Fibroblast of mammary gland (primary cell): ENCODE measurements at places on chromosomes 2 and 18.

GRCh38 chr2:7053650-7054265, 136.5 kb downstream of the RNF144A start:
- no peak for DNase-seq

DNA sequence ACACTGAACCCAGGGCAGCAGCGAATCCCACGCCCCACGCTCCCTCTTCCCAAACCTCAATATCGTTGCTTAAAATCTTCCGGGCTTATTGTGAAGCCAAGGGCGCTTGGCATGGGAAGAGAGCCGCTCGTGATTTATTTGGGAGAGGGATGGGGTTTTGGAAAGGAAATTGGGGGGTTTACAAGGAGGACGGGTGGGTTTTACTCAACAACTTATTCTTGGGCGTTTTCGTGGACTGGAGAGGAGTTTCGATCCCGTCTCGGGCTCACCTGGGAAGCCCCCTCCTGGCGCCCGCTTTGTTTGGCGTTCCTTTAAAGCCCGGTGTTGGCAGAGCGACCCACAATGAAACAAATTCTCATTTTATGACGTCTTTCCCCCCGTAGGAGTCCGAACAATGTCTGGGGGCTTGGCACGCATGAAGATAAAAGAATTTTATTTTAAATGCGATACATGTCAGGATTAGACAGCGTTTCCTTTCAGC, 135.3 kb downstream of the INSIG2 start:
- DNase-seq: no peak

DNA sequence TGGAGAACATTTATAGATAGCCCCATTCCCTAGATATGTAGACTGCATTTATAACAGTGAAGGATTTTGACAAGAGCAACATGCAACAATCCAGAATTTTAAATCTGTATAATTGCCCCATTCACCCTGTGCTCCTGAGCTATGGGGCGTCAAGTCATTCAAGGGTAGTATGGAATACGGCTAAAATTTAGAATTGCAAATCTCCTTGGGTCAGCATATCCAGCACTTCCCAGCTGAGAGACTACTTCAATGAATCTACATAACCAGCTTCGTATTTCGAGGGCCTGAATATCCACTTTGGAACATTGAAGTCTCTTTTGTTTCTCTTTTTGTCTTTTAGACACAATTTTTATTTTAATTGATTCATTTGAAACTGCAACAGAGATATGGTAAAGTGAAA, 28.4 kb upstream of the ACVR1C start:
- DNase-seq: no peak

DNA sequence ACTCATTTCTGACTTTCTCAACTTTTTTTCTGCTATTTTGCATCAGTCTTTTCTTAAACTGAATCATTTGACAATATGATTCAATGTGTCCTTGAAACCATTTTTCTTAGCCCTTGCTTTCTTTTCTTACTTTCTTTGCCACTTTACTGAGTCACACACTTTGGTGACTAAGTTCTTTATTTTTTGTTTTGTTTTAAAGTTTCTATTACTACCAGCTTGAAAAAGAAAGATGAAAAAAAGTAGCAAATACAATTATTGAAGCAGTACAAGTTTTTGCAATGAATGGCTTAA, 116.5 kb downstream of the DOCK10 start:
- DNase-seq: peak; percentile 75

DNA sequence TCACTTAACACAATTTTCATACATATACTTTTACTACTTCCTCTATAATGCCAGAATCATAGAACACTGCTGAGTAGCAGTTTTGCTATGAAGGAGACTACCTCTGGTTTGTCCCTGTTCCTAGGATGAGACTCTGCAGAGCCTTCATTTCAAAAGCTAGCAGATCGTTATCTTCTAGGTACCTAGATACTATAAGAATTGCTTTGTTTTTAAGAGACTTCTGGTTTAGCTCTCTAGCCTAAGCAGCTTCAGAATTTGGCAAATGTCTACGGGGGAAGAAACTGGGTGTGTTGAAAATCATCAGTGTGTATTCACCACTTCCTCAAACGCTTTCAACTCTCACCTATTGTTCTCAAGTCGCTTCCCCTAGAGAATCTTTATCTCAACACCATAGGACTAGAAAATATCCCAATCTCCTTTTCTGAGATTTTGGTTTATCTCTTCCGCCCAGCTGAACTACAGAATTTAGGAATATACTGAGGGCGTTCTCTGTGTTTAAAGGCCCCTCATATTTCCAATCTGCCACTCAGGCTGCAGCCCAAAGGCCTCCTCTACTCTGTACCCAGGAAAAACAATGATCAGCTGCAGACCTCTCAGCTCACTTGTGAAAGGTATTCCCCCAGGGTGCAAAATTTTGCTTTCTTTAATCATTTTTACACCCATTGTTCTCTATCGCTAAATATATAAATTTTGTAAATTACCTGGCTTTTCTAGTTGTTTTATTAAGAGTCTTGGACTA, 28.7 kb downstream of the SMAD2 start:
- DNase-seq: no peak

GRCh38 chr2:85162746-85163301, 29.6 kb downstream of the TCF7L1 start:
- peak; percentile 88 for DNase-seq

- DNase-seq: no peak
These were observed 62.7 kb upstream of the CD302 start for GRCh38 chr2:159860581-159861310.

- DNase-seq: no peak
These were observed 659.6 kb downstream of the DCC start for GRCh38 chr18:52999633-53000032.

DNA sequence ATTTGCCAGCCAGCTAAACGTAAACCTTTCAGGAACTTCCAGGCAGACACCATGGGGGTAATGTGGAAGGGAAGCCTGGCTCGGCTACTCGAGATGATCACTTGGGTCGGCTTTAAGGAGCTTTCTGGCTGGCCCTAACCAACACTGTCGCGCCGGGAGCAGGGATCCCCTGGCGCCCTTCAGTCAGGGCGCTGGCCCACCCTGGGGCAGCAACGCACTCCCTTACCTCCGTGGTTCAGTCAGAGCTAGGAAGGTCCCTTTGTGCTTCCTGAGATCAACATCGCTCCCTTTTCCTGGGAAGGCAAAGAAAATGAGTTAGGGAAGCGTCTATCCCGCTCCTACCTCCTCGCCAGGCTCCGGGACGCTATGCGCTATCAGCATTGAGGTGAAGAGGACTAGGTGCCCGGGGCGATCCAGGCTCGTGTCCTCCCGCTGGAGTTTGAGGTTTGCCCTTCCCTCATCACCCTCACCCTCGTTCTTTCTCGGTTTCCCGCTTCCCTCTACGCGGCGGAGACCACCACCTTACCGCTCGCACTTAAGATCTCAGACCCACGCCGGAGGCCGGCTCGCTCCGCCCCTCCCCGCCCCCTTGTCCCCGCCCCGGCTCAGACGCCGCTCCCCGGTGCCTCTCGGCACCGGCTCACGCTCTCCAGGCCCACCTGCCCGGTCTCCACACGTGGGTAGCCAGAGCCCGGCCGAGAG, 449 bp upstream of the ATRAID start:
- peak; percentile 6 for DNase-seq

- DNase-seq: no peak
These were observed 444.8 kb downstream of the PTPRM start for GRCh38 chr18:8011906-8012305.

GRCh38 chr2:153077311-153077710, 358.9 kb downstream of the ARL6IP6 start:
- DNase-seq: no peak

- DNase-seq: peak; percentile 90
These were observed 138.2 kb downstream of the VAPA start for GRCh38 chr18:10051877-10052631.

DNA sequence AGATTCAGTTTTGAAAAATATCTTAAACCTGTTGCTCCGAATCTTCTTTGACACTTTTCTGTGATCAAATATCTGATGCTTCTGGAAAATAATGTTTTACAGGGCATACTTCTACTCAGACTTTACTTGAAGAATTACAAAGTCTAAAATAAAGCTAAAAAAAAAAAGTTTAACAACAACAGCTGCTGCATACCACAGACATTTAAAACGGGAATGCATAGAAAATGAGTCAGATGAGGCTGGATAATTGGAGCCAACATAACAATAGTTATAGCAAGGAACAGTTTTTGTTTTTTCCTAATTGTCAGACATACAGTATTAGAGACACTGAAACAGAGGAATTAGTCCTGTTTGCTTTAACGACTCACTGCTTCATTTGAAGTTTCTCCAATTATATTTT, 1090.2 kb downstream of the SUCLG1 start:
- DNase-seq: no peak

- no peak for DNase-seq
These were observed 8.9 kb downstream of the EMILIN2 start for GRCh38 chr18:2855560-2856350.

- DNase-seq: peak; percentile 75
These were observed 298.2 kb upstream of the COL3A1 start for GRCh38 chr2:188676010-188676400.

DNA sequence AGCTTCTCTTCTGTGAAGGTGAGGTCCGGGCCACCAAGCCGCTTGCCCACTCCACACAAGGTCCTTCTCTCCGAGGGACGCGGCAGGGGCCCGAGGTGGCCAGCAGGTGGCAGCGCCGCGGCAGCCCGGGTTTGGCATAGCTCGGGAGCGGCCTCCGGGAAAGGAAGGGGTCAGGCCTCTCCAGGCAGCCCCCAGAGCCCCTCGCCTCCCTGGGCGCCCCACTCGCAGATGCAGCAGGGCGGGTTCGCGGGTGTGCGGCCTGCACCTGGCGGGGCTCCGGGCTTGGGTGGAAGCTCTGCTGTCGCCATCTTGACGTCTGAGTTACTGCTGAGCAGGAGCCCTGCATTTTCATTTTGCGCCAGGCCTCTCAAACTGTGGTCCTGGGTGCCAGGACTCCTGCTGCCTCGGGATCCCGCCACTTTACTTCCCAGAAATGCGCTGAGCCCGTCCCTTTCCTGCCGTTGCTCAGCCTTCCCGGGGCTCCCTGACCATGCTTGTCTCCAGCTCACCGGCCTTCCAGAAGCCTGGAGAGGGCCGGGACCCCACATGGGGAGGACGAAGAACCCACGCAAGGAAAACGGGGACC, 18.6 kb upstream of the NCL start:
- DNase-seq: peak; percentile 52
